ENCODE measurements at places on chromosomes 7 and 10. TPM values are rescaled to one million over a fixed set of nuclear protein-coding genes. Genes with fewer than 3 reads are reported as not detected.

Gene FOXI2
- polyA plus RNA-seq = 0.01 TPM

Gene PLPP4
- polyA plus RNA-seq = 0.45 TPM

Gene PNLIPRP3
- not detected for polyA plus RNA-seq

DNA sequence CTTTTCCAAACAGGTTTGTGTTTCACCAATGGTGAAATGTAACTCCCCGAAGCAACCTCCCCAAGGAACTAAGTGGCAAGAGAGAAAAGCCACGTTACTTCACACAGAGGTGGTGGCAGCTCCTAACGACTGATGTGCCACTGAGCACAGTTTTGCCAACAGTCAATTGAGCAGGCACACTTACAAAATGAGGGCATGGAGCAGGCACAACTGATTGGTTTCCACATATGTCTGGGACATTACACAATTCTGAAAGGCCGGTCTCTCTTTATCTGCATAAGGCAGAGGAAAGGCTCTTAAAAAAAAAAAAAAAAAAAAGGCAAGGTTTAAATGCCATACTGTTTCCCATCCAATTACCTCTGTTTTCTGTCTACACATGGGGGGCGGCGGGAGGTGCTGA is 86.7 kb downstream of the GFRA1 start:
- H3K27ac ChIP-seq = no peak overlapping the region
- no peaks in the 10 kb centered on the region for H3K27me3 ChIP-seq
- no peaks in the 10 kb centered on the region for H3K36me3 ChIP-seq
- no peak overlapping the region for H3K4me3 ChIP-seq
- no peaks in the 10 kb centered on the region for H3K4me1 ChIP-seq
- DNase-seq = no peak

GRCh38 chr7:142571581-142571980 is 177.7 kb upstream of the PRSS1 start:
- H3K36me3 ChIP-seq = no peaks in the 10 kb centered on the region
- no peaks in the 10 kb centered on the region for H3K27me3 ChIP-seq
- H3K4me3 ChIP-seq = no peak overlapping the region
- no peaks in the 10 kb centered on the region for H3K4me1 ChIP-seq

- H3K4me1 ChIP-seq = peaks cover 3% of the 10 kb centered on the region
- no peaks in the 10 kb centered on the region for H3K27me3 ChIP-seq
- DNase-seq = no peak
- H3K4me3 ChIP-seq = no peak overlapping the region
- no peak overlapping the region for H3K27ac ChIP-seq
- H3K36me3 ChIP-seq = no peaks in the 10 kb centered on the region
These were observed 8.4 kb downstream of the SEM1 start for GRCh38 chr7:96701258-96701657.

GRCh38 chr7:79876848-79877252 is 257.8 kb upstream of the GNAI1 start:
- H3K4me1 ChIP-seq = no peaks in the 10 kb centered on the region
- DNase-seq = no peak
- H3K27me3 ChIP-seq = no peaks in the 10 kb centered on the region

DNA sequence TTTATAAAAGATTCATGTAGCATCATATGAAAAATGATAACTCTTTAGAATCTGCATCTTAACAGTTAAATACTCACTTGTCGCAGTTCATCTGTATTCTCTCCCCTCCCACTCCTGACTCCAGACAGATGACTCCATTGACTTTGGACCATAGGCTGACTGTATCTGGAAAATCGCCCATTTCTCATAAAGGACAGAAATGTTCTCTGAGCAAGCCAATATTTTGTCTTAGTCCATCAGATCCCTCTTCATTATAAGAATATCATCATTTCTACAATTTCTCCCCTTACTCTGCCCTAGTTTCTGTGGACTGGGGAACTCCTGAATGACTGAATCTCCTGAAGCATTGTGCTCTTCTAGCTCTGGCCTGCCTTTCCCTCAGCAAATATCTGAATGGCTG is 125.4 kb downstream of the SEMA3D start:
- no peaks in the 10 kb centered on the region for H3K27me3 ChIP-seq
- no peak overlapping the region for H3K27ac ChIP-seq
- no peak overlapping the region for H3K4me3 ChIP-seq

DNA sequence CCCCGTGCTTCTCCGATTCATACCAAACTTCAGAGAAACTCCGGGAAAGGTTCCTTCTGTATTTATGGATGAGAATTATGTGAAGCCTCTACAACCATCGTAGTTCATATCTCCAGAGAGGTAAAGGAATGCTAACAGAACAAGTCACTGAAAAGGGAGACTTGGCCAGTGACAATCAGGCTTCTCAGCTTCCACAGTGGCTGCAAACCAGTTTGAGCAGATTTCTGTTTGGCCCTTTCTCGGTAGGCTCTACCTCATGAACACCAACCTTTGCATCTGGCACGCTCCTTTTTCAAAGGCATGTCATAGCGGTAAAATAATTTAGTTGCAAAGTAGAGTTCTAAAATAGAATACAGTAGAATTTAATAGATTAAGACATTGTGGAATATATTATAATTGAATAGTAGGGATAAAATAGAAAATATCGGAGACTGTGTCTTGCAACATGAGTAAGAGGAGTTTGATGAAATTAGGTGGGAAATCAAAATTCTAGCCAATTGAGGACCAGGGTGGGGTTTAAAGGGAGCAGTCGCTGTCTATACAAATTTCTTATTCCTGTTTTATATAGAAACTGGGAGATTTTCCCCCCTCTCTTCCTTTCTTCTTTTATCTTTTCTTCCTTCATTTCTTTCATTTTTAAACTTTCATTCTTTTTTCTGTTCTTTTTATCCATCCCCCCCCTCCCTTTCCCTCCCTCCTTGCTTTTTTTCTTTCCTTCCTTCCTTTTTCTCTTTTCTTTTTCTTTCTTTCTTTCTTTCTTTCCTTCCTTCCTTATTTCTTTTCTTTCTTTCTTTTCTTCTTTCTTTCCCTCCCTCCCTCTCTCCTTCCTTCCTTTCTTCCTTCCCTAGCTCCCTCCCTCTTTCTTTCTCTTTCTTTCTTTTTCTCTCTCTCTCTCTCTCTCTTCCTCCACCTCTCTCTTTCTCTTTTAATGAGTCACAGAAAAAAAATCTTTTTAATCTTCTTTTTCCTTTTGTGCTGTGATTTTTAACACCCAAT is 161.5 kb upstream of the KLF6 start:
- no peaks in the 10 kb centered on the region for H3K4me1 ChIP-seq
- H3K36me3 ChIP-seq = no peaks in the 10 kb centered on the region
- H3K27me3 ChIP-seq = no peaks in the 10 kb centered on the region
- no peak overlapping the region for H3K27ac ChIP-seq
- H3K4me3 ChIP-seq = no peak overlapping the region

DNA sequence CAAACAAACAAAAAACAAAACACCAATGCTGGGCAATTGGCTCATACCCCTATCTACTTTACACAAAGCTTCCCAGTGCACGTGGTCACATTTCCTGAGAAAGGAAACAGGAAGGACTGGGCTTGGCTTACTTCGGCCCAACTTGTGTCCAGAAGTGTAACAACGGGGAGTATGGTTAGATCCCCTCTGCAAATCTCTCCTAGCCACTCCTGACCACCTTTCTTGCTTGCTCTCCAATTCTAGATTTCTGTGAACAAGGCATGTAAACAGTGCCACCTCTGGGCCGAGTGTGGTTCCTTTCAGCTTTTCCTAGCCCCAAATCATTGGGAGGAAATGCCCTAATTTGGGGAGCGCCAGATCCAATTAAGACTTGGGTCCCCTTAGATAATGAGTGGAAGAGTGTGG is 21.0 kb upstream of the FRAT2 start:
- no peak for DNase-seq
- H3K27me3 ChIP-seq = no peaks in the 10 kb centered on the region
- H3K4me3 ChIP-seq = no peak overlapping the region

DNA sequence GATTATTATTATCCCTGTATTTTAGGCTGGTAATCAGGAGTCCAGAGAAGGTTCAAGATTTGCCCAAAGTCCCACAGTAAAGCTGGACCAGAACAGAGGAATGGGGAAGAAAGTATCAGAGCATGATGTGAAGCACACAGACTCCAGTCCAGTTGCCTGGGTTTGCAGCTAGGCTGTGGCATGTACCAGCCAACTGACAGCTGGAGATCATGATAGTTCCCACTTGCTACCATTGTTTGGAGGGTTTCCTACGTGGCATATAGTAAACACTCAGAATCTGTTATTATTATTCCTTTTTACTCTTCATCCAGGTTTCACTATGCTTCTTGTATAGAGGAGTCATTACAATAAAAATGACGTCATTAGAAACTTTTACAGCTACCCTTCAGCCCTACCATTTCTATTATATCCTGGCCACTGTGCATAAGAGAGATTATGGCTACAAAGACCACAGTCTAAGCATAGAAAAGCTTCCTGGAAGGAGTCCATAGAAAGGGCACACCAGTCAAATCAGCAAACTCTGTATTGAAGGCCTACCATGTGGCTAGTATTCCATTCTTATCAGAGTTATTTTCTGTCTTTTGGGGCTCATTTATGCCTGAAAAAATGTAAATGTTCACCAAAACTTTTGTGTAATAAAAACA is 66.6 kb downstream of the MTPN start:
- no peak overlapping the region for H3K4me3 ChIP-seq
- peaks cover 2% of the 10 kb centered on the region for H3K4me1 ChIP-seq
- H3K27ac ChIP-seq = peak overlapping the region; percentile 20
- no peaks in the 10 kb centered on the region for H3K36me3 ChIP-seq
- DNase-seq = no peak
- H3K27me3 ChIP-seq = no peaks in the 10 kb centered on the region

DNA sequence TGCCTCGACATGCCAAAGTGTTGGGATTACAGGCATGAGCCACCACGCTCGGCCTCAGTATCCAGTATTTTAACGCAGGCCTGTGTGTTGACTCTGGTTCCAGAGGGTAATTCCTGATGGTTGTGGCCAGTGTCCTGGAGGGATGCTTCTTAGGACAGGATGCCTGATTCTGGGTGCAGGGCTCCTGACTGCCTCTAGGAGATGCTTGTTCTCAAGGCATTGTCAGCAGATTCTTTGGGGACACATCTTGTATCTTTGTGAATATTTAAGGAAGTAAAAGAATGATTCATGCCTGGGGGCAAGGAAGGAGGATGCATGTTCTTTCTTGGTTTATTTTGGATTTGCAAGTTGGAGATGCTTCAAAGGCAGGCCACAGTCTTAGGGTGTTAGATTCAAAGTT is 2.2 kb downstream of the ZDHHC4 start:
- no peaks in the 10 kb centered on the region for H3K36me3 ChIP-seq
- H3K4me1 ChIP-seq = peaks cover 5% of the 10 kb centered on the region
- no peak for DNase-seq
- H3K4me3 ChIP-seq = no peak overlapping the region
- H3K27ac ChIP-seq = no peak overlapping the region

- H3K4me1 ChIP-seq = peaks cover 3% of the 10 kb centered on the region
- no peak for DNase-seq
- H3K4me3 ChIP-seq = no peak overlapping the region
- no peak overlapping the region for H3K27ac ChIP-seq
- H3K27me3 ChIP-seq = no peaks in the 10 kb centered on the region
These were observed 136.6 kb downstream of the TCERG1L start for GRCh38 chr10:131174651-131175540.

GRCh38 chr10:60827791-60828488 is 49.7 kb downstream of the CDK1 start:
- no peak overlapping the region for H3K4me3 ChIP-seq
- no peak for DNase-seq
- no peaks in the 10 kb centered on the region for H3K27me3 ChIP-seq
- peaks cover 8% of the 10 kb centered on the region for H3K4me1 ChIP-seq
- no peak overlapping the region for H3K27ac ChIP-seq
- no peaks in the 10 kb centered on the region for H3K36me3 ChIP-seq

- H3K36me3 ChIP-seq = no peaks in the 10 kb centered on the region
- H3K4me1 ChIP-seq = no peaks in the 10 kb centered on the region
- no peak overlapping the region for H3K4me3 ChIP-seq
- H3K27me3 ChIP-seq = no peaks in the 10 kb centered on the region
- H3K27ac ChIP-seq = no peak overlapping the region
These were observed 88.8 kb upstream of the ITGB1 start for GRCh38 chr10:33046792-33047191.

DNA sequence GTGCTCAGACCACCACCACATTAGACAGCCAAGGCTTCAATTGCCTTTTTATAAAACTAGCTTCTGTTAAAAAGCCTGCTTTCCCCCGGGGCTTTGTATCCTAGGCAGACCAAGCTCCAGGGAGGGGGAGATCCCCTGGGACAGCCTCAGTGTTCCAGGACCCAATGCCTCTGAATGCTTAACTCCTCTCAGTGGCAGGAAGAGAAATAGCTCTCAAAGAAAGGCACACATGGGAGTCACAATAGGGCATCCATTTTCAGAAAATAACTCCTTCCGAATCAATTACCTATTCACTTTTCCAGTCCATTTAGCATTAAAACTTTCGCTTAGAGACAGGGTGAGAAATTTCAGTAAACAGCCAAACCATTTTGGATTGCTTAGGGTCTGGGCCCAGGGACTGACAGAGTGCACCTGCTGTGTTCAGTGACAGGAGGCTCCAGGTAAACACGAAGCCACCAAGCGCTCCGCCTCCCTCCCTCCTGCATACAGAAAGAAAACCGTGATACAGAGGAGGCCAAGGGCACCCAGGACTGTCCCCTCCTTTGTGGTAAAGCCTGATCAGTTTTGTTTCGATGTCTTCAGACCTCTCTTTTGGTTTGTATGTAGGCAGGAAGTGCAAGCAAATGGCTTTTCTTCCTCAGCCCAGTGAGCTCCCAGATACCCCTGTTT is 599.7 kb downstream of the KCNMA1 start:
- H3K36me3 ChIP-seq = no peaks in the 10 kb centered on the region
- no peaks in the 10 kb centered on the region for H3K4me1 ChIP-seq
- no peak overlapping the region for H3K4me3 ChIP-seq
- H3K27ac ChIP-seq = no peak overlapping the region
- DNase-seq = no peak

DNA sequence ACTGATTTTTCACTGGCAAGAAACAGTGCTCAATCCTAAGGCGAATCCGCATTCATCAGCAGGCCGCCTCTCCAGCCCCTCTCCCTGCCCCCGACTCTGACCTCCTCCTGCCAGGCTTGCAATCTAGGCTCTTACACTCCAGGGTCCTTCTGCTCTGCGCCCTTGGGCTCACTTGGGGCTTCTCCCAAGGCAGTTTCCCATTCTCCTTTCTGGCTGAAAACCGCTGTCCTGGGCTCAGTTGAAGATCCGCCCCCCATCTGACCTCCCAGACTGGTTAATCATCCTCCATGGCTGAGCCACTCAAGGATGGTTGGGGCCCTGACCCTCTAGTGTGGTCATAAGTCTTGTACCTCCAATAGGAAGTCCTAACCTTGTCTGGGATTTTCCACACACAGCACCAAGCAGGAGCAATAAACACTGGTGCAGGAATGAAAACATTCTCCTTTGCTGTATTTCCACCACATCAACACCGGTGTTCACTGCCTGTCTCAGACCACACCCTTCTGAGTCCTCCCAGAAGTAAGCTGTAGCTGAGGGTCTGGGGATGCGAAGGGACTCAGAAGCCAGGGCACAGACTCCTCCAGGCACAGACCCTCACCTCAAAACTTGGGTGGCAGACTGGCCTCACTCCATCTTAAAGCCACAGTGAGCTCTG is 42.4 kb downstream of the TNS3 start:
- no peaks in the 10 kb centered on the region for H3K36me3 ChIP-seq
- H3K27ac ChIP-seq = no peak overlapping the region
- peaks cover 22% of the 10 kb centered on the region for H3K4me1 ChIP-seq
